Renal pelvis (tissue), 12 donors: ENCODE measurements at places on chromosomes 7 and 10. TPM values are rescaled to one million over a fixed set of nuclear protein-coding genes. Genes with fewer than 3 reads are reported as not detected.

GRCh38 chr10:816958-817357 lies 114.5 kb downstream of the LARP4B start:
- DNase-seq, result no peak

- no peak for DNase-seq
Measured at GRCh38 chr7:102834999-102835398, 77.8 kb upstream of the LRRC17 start.

STRIP2 gene
- polyA plus RNA-seq, result 5.2 TPM

- no peak for DNase-seq
Measured at GRCh38 chr7:12923971-12924370, 236.5 kb downstream of the ARL4A start.

SFTPA1 gene
- not detected for polyA plus RNA-seq

GRCh38 chr10:3323865-3324498 lies 151.4 kb upstream of the PITRM1 start:
- DNase-seq, result no peak

DNA sequence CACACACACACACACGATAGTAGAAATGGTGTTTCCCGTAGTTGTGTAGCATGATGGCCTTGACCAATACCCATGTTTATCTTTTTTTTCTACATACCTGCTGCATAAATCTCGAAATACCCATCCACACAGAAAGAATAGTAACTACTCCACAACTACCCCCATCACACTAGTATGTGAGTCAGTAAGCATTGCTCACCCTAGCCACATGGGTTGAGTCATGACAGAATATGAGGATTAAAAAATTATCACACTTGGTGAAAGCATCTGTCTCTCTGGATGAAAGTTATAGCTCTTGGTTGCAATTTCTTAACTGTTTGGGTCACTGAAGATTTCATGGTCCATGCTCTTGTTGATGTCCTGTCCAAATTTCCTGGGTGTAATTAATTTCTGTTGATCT lies 103.4 kb upstream of the MDFIC start:
- DNase-seq, result no peak
